ENCODE measurements at places on chromosomes 4 and X. TPM values are rescaled to one million over a fixed set of nuclear protein-coding genes. Genes with fewer than 3 reads are reported as not detected.

Gene GPRIN3
- total RNA-seq = 40.6 TPM

- DNase-seq = no peak
These were observed 2302.5 kb downstream of the ARAP2 start for GRCh38 chr4:33941854-33942253.

DNA sequence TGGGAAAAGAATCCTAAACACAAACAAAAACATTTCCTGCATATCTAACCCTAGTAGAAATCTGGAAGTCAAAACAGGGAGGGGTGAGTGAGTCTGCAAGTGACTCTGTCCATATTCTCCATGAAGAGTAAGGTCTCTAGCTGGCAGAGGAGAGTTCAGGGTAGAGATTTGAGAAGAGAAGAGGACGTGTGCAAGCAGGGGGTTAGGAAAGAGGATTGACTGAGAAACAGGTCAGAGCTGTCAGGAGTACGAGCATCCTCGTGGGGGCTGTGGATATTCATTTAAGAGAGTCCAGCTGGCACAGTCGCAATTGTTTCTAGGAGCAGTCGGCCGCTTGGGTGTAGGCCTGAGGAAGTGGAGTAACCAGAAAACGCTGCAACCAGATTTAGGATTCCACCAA lies 27.9 kb downstream of the PROM1 start:
- DNase-seq = no peak

Gene BBS12
- 1.3 TPM for total RNA-seq

Gene CTBP1
- 217 TPM for total RNA-seq

Gene TIGD2
- 5.6 TPM for total RNA-seq

Gene P2RY4
- 0.21 TPM for total RNA-seq

GRCh38 chr4:110975338-110975737 lies 352.5 kb upstream of the PITX2 start:
- DNase-seq = no peak

DNA sequence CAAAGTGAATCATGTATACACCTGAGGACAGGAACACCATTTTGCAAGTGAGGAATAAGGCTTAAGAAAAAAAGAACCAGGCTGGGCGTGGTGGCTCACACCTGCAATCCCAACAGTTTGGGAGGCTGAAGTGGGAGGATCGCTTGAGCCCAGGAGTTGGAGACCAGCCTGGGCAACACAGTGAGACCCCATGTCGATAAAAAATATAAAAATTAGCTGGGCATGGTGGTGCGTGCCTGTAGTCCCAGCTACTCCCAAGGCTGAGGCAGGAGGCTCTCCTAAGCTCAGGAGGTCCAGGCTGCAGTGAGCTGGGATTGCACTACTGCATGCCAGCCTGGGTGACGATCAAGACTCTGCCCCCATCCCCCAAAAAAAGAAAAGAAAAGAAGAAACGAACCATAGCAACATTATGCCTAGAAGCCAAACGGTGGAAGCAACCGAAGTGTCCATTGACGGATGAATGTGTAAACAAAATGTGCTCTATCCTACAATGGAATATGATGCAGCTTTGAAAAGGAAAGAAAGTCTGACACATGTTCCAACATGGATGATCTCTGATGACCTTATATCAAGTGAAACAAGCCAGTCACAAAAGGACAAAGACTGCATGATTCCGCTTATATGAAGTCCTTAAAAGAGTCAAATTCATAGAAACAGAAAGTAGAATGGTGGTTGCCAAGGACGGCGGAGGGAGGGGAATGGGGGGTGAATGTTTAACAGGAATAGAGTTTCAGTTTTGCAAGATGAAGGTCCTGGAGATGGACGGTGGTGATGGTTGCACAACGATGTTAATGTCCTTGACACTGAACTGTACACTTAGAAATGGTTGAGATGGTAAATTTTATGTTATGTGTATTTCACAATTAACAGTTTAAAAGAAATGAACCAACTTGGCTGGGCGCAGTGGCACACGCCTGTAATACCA lies 8.6 kb upstream of the KIAA0232 start:
- DNase-seq = no peak

DNA sequence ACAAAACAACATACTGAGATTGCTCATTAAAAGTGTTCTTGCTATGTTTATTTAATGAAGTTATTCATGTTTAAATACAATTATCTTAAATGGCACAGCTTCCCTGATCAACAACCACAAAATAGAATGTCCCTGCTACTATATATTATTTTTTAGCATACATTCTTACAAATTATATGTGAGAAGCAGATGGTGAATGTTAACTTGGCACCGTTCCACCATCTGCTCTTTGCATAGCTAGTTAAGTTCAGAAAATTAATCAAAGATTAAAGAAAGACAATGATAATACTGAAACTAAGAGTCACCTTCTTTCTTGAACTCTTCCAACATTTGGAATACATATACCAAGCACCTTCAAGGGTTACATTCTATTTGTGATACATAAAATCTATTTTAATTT lies 94.2 kb downstream of the PPP3CA start:
- no peak for DNase-seq

- DNase-seq = no peak
These were observed 189.1 kb upstream of the ADGRL3 start for GRCh38 chr4:61011051-61011450.

Gene CAPN6
- total RNA-seq = not detected

DNA sequence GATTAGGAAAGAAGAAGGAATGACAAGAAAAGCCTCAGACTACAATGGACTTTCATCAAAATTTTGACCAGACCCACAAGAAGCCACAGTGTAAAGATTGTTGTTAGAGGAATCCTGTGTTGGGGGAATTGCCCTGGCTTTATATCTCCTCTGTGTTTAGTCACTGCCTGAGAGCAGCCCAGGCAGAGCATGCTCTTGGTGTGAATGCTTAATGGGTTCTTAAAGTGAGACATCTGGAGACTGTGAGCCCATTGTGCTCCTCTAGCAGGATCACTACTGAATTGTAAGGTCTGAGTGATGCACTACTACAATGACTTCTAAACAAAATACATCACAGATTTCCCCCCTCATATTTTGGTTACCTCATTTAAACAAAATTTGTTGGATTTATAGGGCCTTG lies 1860.5 kb upstream of the ADGRL3 start:
- DNase-seq = no peak

Gene PGK1
- total RNA-seq = 1,137 TPM

Gene TMEM154
- total RNA-seq = 20.0 TPM
